ENCODE measurements at places on chromosomes 4 and X.

DNA sequence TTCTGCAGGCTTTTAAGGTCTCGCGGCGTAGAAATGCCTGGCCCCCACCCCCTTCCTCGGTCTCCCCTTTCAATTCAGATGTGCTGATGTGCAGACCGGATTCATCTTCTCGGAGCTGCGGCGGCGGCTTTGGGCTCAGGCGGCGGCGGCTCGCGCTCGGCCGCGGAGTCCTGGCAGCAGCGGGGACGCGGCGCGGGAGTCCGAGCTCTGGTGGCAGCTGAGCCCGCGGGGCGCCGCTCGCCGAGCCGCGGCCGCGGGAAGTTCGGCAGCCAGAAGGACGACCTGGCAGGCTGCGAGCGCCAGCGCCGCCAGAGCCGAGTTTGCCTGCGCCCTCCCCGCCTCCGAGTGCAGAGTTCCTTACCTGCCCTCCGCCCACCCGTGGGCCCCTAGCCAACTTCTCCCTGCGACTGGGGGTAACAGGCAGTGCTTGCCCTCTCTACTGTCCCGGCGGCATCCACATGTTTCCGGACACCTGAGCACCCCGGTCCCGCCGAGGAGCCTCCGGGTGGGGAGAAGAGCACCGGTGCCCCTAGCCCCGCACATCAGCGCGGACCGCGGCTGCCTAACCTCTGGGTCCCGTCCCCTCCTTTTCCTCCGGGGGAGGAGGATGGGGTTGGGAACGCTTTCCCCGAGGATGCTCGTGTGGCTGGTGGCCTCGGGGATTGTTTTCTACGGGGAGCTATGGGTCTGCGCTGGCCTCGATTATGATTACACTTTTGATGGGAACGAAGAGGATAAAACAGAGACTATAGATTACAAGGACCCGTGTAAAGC, 448 bp downstream of the TLL1 start:
- DNase-seq, result no peak

- no peak for DNase-seq
These were observed 481 bp downstream of the UTP3 start for GRCh38 chr4:70688795-70689231.

GRCh38 chr4:137307806-137308205, 224.5 kb downstream of the PCDH18 start:
- DNase-seq, result no peak

DNA sequence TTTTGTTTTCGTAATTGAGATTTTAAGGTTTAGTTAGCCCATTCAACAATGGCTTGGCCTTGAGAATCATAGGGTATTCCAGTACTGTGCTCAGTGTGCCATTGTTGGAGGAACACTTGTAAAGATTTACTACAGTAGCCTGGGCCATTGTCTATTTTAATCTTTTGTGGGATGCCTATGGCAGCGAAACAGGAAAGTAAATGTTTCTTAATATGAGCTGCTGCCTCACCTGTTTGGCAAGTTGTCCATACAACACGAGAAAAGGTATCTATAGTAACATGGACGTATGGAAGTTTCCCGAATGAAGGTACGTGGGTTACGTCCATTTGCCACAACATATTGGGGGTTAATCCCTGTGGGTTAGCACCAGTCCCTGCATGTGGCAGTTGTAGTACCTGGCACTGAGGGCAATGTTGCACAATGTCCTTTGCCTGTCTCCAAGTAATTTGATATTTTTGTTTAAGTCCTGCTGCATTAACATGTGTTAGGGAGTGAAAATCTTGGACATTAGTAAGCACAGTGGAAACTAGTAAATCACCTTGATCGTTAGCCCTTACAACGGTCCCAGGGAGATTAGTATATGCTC, 38.6 kb upstream of the AADAT start:
- DNase-seq, result no peak

- no peak for DNase-seq
These were observed 285.2 kb upstream of the ARX start for GRCh38 chrX:25300994-25301393.

DNA sequence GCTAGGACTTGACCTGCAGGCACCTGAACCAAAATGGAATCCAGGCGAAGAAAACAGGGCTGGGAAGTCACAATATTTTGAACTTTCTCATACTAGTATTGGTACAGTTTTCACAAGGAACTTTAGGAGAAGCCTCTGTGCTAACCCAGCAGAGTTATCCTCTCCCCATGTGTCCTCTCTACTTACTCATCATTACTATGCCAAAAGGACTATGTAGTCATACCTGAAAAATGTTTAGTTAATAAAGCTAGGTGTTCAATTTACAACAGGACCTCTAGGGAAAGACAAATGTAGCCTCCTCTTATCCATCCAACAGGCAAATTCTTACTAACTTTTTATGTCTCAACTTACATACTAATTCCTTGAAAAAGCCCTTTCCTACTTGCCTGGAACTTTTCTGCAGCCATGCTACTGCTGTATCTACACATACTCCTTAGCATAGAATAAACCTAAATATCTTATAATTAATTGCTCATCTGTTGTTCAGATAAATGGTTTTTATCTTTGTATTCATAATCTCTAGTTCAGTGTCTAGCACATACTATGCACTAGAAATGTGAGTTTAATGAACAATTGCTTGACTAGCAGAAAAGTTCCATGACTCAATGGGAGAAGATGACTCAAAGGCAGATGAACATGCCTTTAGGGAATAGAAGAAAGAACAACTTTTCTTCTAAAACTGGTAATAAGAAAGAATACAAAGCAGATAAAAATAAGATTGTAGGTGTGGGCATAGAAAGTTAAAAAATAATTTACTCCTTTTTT, 215.5 kb upstream of the VEGFC start:
- no peak for DNase-seq

- DNase-seq, result no peak
These were observed 162.5 kb upstream of the ATP6AP2 start for GRCh38 chrX:40418146-40418812.

DNA sequence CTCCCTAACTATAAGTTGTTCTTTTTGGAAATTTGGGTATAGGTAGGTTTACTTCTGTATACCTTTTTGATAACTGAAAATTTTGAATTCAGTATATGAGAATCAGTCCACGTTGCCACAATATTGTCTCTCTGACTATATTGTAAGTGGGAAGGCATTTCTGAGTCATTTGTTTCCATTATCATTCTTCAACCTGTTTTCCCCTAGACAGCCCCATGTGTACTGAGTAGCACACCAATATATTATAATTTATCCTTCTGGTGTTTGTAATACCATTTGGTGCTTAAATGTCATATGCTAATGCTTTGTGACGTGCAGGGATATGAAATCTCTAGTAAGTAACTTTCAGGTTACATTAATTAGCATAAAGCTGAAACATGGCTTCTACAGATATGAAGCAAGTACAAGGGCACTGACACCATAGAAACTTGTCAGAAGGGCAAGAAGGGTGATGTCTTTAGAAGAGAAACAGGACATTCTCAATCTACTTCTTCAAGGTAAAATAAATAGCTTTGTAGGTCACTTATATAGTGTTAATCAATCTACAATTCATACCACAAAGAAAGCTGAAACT, 27.7 kb downstream of the PAK3 start:
- no peak for DNase-seq

GRCh38 chrX:40157228-40158035, 59.7 kb upstream of the BCOR start:
- peak; percentile 81 for DNase-seq

GRCh38 chr4:52959541-52959940, 97.4 kb downstream of the RASL11B start:
- no peak for DNase-seq

DNA sequence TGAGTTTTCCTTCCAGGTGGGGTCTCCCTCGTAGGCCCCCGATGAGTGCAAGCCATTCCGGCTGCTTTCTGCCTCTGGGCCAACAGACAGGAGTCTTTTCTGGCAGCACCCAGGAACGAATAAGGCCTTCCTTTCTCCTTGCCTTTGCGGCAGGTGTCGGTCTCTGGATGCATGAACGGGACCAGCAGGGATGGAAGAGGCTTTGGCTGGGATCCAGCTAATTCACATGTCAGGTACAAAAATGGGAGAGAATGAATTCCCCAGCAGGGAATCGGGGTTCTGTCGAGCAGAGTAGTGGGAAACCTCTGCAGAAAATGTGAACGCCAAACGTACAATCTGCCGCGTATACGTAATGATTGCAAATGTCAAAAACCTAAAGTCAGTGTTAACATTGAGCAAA, 146.1 kb upstream of the TBL1X start:
- no peak for DNase-seq

DNA sequence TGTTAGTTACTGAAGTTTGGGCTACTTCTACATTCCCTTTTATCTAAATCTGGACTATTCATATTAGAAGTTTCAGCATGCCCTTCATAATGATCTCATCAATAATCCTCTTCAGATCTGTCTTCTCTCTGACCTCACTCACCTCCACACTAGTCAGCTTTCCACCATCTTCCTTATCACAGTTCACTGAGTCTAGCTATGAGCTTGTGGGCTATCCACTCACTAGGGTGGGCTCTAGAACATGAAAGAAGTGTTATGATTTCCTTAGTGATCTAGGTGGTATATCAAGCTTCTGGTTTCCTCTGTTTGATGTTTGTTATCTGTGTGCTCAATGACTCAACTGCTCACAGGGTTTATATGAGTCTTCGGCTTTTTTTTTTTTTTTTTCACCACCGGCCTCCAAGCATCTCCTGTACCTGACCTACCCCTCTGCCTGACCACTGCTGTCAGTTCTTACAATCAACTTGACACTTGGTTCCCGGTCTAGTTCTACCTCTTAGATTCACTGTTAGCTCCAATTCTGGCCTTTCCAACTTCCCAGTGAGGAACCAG, 103.1 kb downstream of the PAPSS1 start:
- no peak for DNase-seq

DNA sequence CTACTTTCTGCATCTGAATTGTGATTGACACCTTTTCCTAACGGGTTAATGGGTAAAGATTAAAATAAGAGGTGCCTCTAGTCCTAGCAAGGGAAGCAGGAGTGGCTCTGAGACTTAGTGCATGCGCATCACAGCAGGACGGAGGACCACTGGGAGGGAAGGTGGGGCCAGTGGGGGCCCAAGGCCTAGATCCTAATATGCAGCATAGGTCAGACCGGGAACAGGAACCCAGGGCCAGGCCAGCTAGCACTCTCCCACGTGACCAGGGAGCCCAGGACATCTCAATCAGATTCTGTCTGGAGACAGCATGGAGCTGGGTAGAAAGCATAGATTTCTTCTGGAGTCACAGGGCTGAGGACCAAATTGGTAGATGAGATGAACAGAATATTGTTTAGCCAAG, 55.7 kb downstream of the RASL11B start:
- DNase-seq, result no peak

DNA sequence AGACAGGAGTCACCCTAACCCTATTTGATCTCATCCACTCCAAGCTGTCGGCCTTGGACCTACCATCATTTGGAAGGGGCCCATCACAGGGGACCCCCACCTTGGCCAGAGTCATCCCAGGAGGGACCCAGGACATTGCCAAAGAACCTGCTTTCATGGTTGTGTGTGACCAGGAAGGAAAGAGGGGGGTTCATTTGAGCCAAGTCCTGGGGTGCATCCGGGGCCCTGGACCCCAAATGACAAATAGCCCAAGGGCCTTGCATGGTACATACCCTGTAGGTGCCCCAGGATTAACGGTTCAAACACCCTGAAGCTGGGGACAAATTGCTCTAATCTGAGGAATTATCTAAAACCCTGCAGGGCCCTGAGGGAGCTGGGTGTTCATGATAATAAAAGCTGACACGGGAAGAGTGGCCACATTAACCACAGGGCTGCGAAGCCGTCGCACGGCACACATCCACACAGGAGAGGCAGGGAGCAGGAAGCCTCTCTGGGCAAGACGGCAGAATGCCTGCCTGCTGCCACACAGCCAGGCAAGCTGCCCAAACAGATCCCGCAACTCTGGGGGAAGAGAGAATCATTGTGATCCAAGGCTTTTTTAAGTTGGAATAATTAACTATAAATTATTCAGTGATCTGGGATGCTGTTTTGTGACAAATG, 28.2 kb upstream of the PPP2R2C start:
- DNase-seq, result no peak

GRCh38 chr4:26061248-26061986, 147.4 kb downstream of the SMIM20 start:
- DNase-seq, result peak; percentile 47

- DNase-seq, result no peak
These were observed 40.3 kb upstream of the GLRA3 start for GRCh38 chr4:174869339-174869738.

DNA sequence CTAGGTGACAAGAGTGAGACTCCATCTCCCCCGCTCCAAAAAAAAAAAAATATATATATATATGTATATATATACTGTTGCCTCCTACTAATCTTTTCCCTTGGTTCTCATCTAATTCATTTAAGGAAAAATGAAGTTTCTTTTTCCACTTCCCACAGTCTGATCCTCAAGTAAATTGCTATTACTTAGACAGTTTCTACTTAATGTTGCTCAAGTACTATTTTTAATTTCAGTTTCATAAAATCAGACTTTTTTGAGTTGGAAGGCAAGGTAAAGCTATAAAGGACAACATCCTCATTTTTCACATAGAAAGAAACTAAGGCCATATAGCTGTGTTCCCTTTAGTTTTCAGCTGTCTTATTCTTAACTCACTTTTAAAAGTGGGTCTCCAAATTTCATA, 5.8 kb downstream of the RXFP1 start:
- DNase-seq, result no peak

- no peak for DNase-seq
These were observed 81.7 kb downstream of the ANK2 start for GRCh38 chr4:113131136-113131535.

DNA sequence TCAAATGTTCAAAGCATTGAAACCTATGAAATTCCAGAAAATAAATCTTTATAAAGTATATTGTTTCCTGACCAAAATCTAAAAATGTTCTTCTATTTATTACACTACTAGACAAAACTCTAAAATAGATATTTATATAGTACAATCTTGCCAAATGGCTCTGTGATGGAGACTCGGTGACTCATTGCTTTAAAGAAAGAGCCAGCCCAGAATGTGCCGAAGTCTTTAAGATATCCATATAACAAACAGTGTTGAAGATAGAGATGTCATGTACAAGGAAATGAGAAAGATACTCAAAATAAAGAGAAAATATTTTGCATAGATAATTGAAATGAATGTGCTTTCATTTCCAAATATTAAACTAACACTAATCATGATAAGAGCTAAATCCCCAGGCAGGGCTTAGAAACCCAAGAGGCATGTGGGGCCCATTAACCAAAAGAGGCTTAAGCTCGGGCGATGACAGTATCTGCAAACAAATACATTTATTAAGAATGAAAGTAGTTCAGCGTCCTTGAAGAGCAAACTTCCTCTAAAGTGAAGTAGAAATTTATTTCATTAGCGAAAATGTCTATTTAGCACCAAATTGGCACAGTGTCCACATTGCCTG, 102.1 kb upstream of the FAM9B start:
- no peak for DNase-seq

GRCh38 chr4:122053186-122053585, 98.9 kb upstream of the BLTP1 start:
- no peak for DNase-seq

- DNase-seq, result no peak
These were observed 7.2 kb downstream of the ARHGAP24 start for GRCh38 chr4:85482010-85482738.

DNA sequence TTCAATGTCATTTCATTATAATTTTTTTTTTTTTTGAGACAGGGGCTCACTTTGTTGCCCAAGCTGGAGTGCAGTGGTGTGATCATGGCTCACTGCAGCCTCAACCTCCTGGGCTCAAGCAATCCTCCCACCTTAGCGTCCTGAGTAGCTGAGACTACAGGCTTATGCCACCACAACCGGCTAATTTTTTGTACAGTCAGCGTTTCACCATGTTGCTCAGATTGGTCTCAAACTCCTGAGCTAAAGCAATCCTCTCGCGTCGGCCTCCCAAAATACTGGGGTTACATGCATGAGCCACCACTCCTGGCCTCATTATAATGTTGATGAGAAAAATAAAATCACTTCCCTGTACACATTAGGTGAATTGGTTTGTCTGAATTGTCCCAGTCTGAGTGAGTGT, 16.9 kb downstream of the TAF7L start:
- no peak for DNase-seq
